Activated naive CD8-positive, alpha-beta T cell treated with anti-CD3 and anti-CD28 coated beads, Interleukin-2, amount 50 U/mL, for 16 hours (primary cell): ENCODE measurements at places on chromosomes 12 and 14.
A peak's percentile ranks its signal among the peaks of the same experiment; 100 is the strongest.

DNA sequence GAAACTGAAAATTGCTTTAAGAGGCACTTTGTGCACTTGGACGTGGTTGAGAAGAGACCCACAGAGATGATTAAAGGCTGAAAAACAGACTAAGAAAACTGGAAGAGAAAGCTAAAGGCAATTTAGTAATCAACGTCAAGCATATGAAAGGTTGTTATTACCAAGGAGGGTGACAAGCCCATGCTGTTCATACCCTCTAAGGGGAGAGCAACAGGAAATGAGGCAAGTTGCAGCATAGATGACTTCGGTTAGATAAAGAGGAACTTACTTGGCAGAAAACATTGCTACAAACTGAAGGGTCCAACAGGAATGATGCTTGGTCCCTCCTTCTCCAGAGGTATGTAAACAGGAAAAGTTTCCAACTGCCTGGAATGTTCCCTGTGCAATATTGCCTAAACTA lies 107.8 kb downstream of the DUSP6 start:
- peak; percentile 1 for DNase-seq

- DNase-seq, result no peak
Measured at GRCh38 chr12:57575771-57576612, 15.0 kb upstream of the PIP4K2C start.

DNA sequence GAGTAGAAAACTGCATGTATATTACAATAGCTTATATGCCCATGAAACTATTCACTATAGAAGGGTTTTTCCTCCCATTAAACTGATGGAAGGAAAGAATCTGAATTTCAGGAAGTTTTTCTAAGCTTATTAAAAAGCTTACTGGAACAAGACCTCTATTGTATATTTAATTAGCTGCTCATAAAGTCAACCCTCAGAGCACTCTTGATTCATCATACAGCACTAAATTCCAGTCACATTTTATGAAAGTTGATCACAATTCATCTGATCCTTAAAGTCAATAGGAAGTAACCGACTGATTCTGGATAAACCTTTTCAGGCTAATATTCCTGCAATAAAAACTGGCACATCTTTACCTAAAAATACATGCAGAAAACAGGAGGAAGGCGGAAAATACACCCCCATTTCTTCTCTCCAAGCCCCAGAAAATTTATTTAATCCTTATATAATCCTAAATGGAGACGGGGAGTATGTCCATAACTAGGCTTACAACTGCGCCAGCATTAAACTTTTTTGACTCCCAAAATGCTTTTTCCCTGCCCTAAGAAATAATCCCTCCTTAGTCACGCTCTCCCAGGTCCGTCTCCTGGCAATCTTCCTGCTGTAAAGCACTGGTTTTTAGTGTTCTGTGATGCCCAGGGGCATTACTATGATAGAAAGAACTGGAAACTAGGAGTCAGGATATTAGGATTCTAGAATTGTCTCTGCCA lies 35.3 kb downstream of the DICER1 start:
- DNase-seq, result no peak

- DNase-seq, result no peak
Measured at GRCh38 chr14:68510201-68511128, 282.4 kb downstream of the ZFP36L1 start.

GRCh38 chr12:5485454-5485853 lies 53.5 kb downstream of the NTF3 start:
- DNase-seq, result no peak

- DNase-seq, result no peak
Measured at GRCh38 chr14:95040708-95041476, 116.4 kb downstream of the DICER1 start.

DNA sequence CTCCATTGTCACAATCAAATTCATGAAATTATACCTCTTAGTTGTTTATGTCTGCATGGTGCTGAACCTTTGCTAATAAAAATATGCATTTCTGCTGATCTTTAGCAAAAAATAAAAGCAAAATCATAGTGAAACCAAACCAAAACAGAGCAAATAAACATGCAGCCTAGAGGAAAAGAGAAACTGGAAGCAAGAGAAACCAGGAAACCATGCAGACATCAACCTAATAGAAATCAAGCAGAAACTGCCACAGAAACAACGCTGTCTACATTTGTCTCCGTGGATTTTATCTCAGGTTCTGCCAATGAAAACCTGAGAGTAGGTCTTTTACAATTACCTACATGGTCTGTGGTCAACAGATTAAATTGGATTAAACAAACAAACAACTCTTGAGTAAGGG lies 173.7 kb downstream of the SYT10 start:
- no peak for DNase-seq

GRCh38 chr14:88385212-88386101 lies at the start of gene SPATA7:
SPATA7 (plus strand) TSS chr14:88385657; CDS start chr14:88385819, 162 bp downstream.
- DNase-seq, result peak; percentile 66

DNA sequence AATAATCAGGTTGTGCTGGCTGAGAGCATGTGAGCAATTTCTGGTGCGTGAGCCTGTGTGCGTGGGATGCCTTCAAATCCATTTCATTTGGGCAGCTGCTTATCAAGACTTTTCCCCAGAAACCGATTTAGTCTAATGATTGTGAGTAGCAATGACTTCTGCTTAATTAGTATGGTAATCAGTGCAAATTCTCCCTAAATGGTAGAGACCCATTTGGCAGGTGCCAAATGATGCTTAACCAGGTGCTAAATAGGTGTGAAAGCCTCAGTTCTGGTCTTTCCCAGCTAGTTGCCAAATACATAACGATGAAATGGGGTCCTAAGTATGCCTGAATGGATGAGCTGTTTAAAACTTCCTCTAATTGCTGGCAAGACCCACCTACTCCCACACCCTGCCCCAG lies 248.4 kb upstream of the CCDC196 start:
- no peak for DNase-seq

DNA sequence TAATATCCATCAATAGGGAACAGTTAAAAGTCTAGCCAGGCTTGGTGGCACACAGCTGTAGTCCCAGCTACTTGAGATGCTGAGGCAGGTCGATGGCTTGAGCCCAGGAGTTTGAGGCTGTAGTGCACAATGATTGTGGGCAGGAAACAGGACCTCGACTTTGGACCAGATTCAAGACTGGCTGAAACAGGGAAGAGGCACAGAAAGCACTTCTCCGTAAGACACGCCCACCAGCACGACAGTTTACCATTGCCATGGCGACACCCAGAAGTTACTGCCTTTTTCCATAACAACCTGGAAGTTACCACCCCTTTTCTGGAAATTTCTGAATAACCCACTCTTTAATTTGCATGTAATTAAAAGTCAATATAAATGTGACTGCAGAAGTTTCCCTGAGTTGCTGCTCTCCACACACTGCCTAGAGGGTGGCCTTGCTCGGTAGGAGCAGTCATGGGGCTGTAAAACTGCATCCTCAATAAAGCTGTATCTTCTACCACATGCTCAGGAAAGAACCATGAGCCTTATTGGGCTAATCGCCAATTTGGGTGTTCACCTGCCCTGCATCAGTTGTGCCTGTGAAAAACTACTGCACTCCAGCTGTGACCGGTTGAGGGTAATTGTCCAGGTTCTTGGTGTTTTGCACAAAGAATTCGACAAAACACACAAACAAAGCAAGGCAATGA lies 4.6 kb upstream of the LRRC23 start:
- DNase-seq, result no peak
